A549 treated with AZD2906 at 1 μM for 4 hours (cell line): ENCODE measurements at places on chromosomes 5 and 9. TPM values are rescaled to one million over a fixed set of nuclear protein-coding genes. Genes with fewer than 3 reads are reported as not detected.

Gene RGS3
- 13.8 to 18.1 TPM (median 16.2 TPM) in 5 replicates for total RNA-seq

Gene DIPK1B
- total RNA-seq: 6.1 to 9.8 TPM (median 9.3 TPM) in 5 replicates

Gene GZMA
- total RNA-seq: not detected in 5 replicates

Gene DMGDH
- 0.29 TPM in 1 of 5 replicates, not detected in the others for total RNA-seq

Gene GFPT2
- 44.0 to 51.7 TPM (median 48.7 TPM) in 5 replicates for total RNA-seq

Gene CCL27
- total RNA-seq: 0.14 to 0.33 TPM (median 0.24 TPM) in 4 of 5 replicates, not detected in the other

Gene PCDHGC4
- 0.02 to 0.07 TPM in 2 of 5 replicates, not detected in the others for total RNA-seq

Gene SLC1A3
- 0.03 to 0.21 TPM (median 0.07 TPM) in 5 replicates for total RNA-seq

Gene SHB
- total RNA-seq: 28.0 to 44.4 TPM (median 40.8 TPM) in 5 replicates

Gene FAM153A
- not detected in 5 replicates for total RNA-seq

Gene NXNL2
- 0.70 to 1.00 TPM (median 0.78 TPM) in 5 replicates for total RNA-seq

Gene CDKN2A
- total RNA-seq: 0.15 TPM in 1 of 5 replicates, not detected in the others

Gene SLC30A5
- 29.6 to 39.1 TPM (median 30.4 TPM) in 5 replicates for total RNA-seq

Gene EGR1
- total RNA-seq: 7.7 to 12.4 TPM (median 11.2 TPM) in 5 replicates

Gene FGFR4
- total RNA-seq: 17.5 to 24.2 TPM (median 21.4 TPM) in 5 replicates

Gene SLC34A1
- not detected in 5 replicates for total RNA-seq

Gene NUTM2G
- not detected in 5 replicates for total RNA-seq

Gene CATSPER3
- 0.15 to 0.49 TPM (median 0.39 TPM) in 5 replicates for total RNA-seq
